BJ (cell line): ENCODE measurements at places on chromosomes 5 and 9. TPM values are rescaled to one million over a fixed set of nuclear protein-coding genes. Genes with fewer than 3 reads are reported as not detected.

Gene PPIC
- polyA plus RNA-seq, result 62.3 and 70.7 TPM in 2 replicates

GRCh38 chr9:95081998-95082397 lies 235.5 kb downstream of the FANCC start:
- DNase-seq, result no peak

DNA sequence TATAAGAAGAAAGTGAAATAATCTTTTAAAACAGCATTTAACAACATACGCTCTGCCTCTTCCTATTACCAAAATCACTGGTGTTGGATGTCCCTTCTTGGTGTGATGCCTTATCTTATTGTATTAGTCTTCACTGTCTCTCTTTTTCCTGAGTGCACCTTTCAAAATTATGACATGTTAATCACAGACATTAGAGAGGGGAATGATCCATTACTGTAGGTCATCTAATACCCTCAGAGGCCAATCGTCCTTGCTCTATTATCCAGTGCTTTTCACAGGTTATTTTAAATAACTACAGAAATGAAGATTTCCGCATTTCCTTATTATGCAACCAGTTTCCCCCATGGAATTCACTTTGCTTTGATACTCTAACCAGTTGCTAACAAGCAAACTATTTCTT lies 1292.7 kb downstream of the MAT2B start:
- no peak for DNase-seq

- DNase-seq, result no peak
Observed at GRCh38 chr9:114611516-114612271, 603 bp downstream of the TMEM268 start.

Gene MYMK
- not detected in 2 replicates for polyA plus RNA-seq

Gene FOXI1
- polyA plus RNA-seq, result not detected in 2 replicates

- DNase-seq, result no peak
Observed at GRCh38 chr5:146529984-146530383, 14.0 kb upstream of the GPR151 start.

GRCh38 chr5:135234666-135235401 lies 164.2 kb downstream of the MACROH2A1 start:
- DNase-seq, result no peak

Gene SLC1A1
- 6.4 and 8.8 TPM in 2 replicates for polyA plus RNA-seq

- DNase-seq, result no peak
Observed at GRCh38 chr5:50699737-50700136, 33.3 kb downstream of the PARP8 start.

Gene STC2
- polyA plus RNA-seq, result 168 and 181 TPM in 2 replicates

- no peak for DNase-seq
Observed at GRCh38 chr5:71573591-71573990, 13.5 kb upstream of the MCCC2 start.

Gene PDCD1LG2
- 49.8 and 61.9 TPM in 2 replicates for polyA plus RNA-seq

GRCh38 chr9:111740739-111741138 lies 54.0 kb downstream of the SHOC1 start:
- no peak for DNase-seq

- no peak for DNase-seq
Observed at GRCh38 chr9:104923740-104924139, 4.2 kb downstream of the ABCA1 start.

GRCh38 chr5:91468651-91469422 lies 85.7 kb upstream of the ARRDC3 start:
- no peak for DNase-seq

DNA sequence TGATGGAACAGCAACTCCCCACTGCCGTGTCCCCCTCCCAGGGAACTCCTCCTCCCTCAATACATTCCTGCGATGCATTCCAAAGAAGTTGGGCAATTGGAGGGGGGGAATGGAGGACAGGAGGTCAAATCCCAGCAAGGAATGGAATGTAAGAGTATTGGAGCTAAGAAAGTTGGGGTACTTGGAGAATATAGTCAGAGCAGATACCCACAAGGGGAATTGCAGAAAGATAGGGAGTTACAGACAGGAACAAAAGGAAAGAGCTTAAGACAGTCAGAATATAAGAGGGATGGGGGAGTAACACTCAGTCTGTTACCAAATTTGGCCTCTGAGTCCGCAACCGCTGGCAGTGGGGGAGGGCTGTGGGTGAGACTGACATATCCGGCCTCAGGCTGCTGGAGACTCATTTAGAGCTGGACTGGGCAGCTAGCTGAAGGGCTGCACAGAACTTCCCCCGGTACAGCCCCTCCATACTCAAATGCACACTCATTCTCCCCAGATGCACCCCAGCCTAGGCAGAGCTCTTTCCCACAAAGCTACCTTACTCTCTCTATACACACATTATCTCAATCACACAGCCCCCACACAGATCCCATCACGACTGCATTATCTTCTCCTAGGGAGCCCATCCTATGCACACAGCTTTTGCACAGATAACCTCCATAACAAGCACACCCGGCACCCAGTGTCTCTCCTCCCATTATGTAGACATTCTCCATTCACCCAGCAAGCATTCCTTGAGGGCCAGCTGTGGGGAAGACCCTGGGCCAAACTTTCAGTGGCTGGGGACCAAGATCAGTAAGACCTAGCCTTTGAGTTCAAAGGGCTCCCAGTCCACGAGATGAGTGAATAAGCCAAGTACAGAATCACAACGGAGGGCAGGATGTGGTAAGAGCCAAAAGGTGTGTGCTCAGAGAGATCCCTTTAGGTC lies 3.7 kb downstream of the TLN1 start:
- peak; percentile 65 for DNase-seq

Gene EIF4E1B
- polyA plus RNA-seq, result not detected in 2 replicates

- DNase-seq, result no peak
Observed at GRCh38 chr5:84384604-84385575, at the start of gene EDIL3. EDIL3 (minus strand) TSS chr5:84384880; CDS start chr5:84384374, 506 bp downstream.

DNA sequence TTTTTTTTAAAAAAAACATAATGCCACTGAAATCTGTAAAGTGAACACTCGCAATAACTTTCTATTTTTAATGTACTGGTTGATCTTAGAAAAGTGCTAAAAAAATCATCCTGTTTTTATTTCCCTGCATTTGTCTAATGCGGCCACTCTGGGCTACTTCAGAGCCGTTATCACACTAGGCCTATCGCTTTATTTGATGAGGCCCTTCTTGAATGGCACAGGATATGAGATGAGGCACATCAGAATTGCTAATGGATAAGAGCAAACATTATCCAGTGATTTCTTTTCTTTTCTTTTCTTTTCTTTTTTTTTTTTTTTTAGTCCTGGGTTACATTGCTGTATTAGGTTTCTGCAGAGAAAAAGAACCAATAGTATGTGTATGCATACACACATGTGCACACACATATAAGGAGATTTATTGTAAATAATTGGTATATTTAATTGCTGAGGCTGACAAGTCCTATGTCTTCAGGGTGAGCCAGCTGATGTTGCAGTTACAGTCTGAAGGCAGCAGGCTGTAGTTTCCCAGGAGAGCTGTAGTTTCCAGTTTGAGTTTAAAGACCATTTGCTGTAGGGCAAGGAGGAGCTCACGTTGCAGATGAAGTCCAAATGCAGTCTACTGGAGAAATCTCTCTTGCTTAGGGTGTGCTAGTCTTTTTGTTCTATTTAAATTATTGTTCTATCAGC lies 391.7 kb downstream of the MED10 start:
- DNase-seq, result no peak

- DNase-seq, result no peak
Observed at GRCh38 chr9:12698266-12698665, 5.1 kb downstream of the TYRP1 start.

DNA sequence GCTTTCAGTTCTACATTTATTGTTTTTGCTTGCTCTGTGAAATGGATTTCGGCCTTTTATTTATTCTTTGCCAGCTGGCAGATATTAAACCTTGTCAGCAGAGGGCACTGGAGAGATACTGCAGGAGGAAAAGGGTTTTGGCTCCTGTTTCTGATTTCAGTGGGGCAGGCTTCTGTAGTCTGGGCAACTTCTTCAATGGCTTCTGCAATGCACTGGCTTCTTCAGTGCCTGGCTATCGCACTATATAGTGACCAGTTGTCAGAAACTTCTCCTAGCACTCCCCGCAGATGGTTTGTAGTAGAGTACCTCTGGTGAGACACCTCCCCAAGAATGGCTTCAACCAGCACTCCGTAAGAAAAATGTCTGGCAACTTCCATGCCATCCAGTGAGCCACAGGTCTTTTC lies 3.2 kb upstream of the NFX1 start:
- DNase-seq, result peak; percentile 15

Gene PKD2L2
- 0.02 TPM in 1 of 2 replicates, not detected in the other for polyA plus RNA-seq

GRCh38 chr5:2133936-2134335 lies 251.2 kb upstream of the IRX4 start:
- DNase-seq, result no peak

DNA sequence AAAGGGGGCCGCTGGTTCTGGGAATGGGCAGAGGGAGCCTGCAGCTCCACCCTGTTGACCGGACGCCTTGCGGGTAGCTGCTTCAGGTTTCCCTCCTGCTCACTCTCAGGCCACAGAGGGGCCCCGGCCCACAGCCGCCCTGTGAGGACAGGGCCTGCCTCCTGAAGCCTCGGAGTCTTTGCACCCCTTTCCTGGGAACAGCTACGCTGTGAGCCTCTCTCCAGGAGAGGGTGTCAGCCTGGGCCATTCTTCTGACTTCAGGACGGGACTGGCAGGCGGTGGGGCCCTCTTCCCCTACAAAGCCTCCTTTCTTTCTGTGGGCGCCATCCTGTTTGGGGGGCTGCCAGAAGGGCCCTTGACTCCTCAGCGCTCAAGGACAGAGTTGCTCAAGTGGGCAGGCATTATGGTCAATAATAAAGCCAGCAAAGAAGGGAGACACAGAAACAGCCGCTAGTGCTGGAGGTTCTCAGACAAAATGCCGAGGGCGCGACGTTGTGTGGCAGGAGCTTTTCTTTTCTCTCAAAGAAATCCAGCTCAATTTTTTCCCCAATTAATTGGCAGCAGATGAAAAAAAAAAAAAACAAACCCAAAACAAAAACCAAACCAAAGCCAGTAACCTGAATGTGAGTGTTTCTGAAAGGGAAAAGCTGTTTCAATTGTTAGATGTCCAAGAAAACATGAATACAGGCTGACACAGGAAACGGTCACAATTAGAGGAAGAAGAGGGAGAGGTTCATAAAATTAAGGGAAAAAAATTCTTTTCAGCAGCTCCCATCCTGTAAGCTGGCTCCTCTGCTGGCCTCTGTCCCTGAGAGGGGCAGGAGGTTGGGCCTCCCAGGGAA lies 12.8 kb upstream of the SLC25A51 start:
- DNase-seq, result no peak

GRCh38 chr9:123834218-123834888 lies 95.6 kb downstream of the DENND1A start:
- DNase-seq, result no peak

DNA sequence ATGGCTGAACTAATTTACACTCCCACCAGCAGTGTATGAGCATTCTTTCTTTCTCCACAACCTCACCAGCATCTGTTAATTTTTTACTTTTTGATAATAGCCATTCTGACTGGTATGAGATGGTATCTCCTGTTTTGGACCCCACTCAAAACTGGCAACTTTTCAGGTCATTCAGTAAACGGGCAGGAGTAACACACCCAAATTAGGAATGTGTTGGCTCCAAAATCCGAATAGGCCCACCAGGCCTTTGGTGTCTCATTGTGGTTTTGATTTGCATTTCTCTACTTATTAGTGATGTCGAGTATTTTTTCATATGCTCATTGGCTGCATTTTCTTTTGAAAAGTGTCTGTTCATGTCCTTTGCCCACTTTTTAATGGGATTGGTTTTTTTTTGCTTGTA lies 517.1 kb downstream of the TMEM232 start:
- DNase-seq, result no peak

DNA sequence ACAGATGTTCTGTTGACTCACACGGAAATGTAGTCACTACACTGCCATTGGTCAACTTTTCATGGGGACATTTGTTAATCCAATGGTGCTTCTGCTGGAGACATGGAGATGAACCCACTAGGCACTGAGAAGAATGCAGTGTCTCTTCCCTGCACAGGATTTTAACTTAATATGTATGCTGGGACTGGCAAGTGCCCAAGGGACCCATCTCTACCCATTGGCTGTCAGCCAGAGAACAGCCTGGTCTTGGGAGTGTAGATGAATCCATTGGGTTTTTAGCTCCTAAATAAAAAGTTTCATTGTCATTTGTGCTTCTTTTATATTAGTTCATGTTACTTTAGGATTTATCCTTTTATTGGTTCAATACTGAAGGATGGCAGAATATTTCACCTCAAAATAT lies 195.8 kb upstream of the CDH6 start:
- no peak for DNase-seq

- DNase-seq, result no peak
Observed at GRCh38 chr9:14051419-14051818, 262.5 kb downstream of the NFIB start.

DNA sequence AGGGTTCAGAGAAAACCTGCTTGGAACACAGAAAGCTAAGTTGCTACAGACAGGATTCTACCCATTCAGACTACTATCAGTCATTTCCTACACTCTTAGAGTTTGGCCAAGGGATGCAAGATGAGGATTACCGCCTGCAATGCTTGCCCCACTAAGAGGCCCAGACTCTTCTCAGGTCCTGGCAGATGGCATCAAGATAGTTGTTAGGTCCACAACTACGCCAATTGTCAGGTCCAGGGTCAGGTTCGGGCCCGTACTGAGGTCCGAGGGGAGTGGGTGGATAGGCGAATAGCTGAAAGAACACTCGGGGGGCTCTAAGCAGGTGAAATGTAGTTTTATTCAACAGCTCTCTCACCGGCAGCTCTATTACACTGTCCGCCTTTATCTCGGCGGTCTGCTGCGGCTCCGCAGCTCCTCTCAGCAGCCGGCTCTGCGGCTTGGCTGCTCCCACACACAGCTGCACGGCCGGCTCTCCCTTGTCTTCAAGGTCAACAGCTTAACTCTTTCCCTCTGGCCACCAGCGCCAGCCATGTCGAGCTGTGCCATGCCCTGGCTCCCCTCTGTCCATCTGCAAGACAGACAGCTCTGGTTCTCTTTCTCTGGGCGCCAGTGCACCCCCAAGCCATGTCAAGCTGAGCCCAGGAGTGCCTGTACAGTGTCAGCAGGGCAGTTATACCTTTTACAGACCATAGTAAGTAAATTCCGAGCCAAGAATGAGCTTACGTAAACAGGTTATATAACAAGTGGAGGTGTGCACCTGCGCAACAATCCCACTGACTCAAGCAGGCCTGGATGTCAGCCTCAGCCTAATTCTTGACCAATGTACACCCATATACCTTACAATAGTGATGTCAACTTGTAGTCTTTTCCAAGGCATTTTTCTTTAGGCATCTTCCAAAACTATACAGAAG lies 24.0 kb downstream of the ENC1 start:
- no peak for DNase-seq
